ENCODE measurements at places on chromosomes 11 and 22.

GRCh38 chr22:27525711-27526110, 275.8 kb downstream of the MN1 start:
- DNase-seq: no peak

DNA sequence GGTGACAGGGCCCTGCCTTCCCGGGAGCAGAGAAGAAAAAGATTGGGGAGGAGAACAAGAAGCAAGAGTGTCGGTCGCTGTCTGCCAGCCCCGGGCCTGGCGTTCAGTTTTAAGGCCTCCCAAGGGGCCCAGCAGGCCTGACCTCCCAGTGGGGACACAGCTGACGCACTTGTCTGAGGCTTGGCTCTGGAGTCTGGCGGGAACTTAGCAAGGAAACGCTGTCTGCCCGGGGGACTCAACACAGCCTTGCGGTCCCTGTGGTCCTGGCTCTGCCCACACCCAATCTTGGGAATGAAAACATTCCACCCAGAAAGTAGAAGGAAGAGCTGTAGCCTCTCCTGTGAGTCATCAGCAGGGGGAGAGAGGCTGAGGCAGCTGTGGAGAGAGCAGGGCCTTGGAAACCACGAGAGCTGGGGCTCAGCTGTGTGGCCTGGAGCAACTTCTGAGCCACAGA, 54.4 kb downstream of the TRAF6 start:
- no peak for DNase-seq

DNA sequence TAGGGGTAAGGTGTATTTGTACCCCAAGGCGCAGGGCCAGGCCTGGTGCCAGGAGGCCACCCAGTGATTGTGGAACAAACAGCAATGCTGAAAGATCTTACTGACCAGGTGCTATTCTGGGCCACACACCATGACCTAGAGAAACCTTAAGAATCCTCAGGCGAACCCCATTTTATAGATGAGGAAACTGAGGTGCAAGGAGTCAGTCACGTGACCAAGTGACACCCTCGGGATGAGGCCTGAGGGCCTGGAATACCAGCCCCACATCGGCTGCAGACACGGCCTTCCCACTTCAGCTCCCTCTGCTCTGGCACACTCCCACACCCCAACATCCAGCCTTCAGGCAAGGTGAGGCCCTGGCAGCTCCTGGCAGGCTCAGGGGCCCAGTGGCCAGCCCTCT, 13.1 kb downstream of the CABP7 start:
- no peak for DNase-seq

DNA sequence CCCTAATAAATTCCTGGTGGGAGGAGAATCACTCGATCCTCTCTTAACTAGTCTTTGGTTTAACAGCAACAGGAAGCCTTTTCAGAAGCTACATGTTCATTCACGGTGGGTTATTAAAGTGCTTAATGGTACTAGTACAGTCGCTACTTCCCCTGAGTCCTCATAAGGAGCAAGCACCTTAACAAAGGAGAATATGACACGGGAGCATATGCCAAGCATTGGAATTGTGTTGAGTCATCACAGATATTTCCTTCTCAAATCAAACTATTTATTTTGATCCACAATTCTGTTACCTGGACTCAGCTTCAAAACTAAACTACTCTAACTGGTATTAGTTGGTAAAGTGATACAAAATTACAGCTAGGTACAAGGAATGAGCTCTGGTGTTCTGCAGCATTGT, 177.5 kb upstream of the CTSC start:
- no peak for DNase-seq

GRCh38 chr11:115618428-115618827, 114.2 kb upstream of the CADM1 start:
- DNase-seq: no peak

DNA sequence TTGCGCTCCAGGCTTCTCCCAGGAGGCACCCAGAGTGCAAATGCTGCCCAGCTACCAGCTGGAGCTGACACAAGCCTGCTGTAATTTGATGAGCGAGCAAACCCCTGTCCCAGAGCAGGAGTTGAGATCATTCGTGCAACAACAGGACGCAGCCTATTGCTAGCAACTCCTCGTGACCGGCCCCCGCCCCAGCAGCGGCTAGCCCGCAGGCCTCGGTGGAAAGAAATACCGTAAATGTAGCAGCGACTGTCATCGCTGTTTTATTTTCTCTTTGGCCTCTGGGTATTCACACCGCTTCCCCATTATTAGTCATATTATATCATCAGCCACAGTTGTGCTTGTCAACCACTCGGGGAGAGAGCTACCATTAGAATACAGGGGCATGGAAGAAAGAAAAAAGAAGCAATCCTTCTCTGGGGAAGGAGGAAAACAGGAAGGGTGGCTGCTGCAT, 59.2 kb upstream of the ATXN10 start:
- no peak for DNase-seq

DNA sequence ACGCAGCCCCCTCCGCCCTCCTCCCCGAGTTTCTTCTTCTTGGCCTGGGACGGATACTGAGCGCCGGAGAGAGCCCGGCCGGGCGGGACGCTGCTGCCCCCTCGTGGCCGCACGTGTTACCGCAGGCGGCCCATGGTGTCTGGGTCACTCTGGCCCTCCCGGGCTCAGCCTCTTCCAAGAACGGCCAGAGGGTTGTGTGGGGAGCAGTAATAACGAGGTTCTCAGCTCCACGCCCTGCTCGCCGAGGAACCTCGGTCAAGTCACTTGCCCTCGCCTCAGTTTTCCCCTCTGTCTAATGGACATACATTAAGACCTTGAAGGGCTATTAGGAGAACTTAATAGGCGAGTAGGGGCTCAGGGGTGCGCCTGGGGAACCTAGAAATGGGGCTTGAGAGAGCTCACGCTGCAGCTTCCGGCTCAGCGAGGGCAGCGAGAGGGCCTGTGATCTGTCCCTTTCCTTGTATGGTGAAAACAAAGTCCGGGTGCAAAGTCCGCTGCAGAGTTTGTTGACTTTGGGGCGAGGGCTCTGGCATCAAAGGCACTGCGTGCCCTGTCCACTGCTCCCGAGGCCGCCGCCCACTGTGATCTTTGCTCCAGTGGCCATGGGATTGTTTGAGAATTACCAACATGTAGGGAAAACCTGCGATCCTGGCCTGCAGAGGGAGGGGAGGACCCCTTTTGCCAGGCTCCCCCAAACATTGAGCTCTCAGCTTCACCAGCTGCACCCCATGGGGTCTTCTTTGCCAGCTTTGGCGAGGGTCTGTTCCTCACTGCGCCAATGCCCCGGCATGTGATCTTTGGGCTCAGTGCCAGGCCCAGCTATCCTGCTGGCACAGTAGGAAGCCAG, 14.4 kb upstream of the LRP5 start:
- DNase-seq: peak; percentile 56

GRCh38 chr11:4030197-4030596, 64.4 kb upstream of the RRM1 start:
- no peak for DNase-seq

- DNase-seq: no peak
These were observed 8.0 kb downstream of the PVALB start for GRCh38 chr22:36808721-36809344.

- DNase-seq: no peak
These were observed 7.0 kb upstream of the CCDC86 start for GRCh38 chr11:60834742-60835533.

GRCh38 chr11:116481126-116481675, 291.6 kb downstream of the BUD13 start:
- no peak for DNase-seq

- DNase-seq: no peak
These were observed 1.2 kb downstream of the DGCR2 start for GRCh38 chr22:19120829-19121630.
